NCI-H2081 treated with DMSO at 0.1 percent for 48 hours (cell line): ENCODE measurements at places on chromosomes 11 and 22.

GRCh38 chr11:57320719-57321387 lies 3.9 kb downstream of the TNKS1BP1 start:
- no peak for DNase-seq

DNA sequence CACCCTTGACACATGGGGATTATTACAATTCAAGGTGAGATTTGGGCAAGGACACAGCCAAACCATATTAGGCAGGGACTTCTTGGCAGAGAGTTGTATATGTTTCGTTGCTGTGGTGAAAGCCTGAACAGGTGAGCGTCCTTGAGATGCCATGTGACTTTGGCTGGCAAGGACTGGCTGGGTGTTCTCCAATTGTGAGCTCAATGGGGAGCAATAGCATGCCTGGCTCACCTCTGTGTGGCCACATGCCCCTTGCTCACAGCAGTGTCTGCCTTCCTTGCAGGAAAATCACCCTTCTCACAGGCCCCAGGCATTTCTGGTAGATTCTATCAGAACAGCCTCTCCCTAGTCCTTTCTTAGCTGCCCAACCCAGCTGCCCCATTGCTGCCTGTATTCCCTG lies 105.5 kb downstream of the PARVA start:
- DNase-seq = no peak

- no peak for DNase-seq
Observed at GRCh38 chr11:2316169-2316962, 14.6 kb downstream of the TSPAN32 start.

DNA sequence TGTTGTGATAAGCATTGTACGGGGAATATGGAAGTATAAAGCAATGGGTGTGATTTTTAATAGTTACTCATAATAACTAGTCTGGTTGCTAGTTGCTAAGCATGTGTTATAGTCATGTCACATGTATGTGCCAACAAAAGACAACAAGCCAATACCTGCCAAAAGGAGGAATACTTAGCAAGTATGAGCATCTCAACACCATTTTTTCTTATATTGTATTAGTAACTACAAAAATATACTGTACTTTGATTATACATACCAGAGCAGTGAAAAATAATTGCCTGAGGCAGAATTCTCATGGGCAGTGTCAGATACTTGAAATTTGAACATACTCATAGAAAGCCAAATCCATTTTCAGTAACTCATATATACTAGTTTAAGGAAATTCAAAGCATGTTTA lies 62.4 kb upstream of the ALKBH3 start:
- no peak for DNase-seq

DNA sequence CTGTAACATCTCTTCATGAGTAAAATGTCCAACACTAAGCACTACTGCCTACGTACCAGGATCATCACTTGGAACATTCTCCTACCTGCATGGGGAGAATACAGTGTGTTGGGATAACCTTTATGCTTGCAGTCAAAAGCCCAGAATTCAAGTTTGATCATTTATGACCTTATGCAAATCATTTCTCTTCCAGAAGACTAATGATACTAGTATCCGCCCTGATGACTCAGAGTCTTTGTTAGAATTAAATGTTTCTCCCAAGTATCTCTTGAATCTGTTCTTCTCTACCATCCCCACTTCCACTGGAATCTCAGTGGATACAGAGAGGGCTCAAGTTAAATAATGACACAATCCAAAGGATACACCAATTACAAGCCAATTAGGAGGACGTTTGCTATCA lies 12.4 kb downstream of the MAJIN start:
- DNase-seq = no peak

- no peak for DNase-seq
Observed at GRCh38 chr11:65425971-65426838, 3.6 kb downstream of the NEAT1 start.

GRCh38 chr11:20010851-20011225 lies 149.4 kb downstream of the DBX1 start:
- no peak for DNase-seq

DNA sequence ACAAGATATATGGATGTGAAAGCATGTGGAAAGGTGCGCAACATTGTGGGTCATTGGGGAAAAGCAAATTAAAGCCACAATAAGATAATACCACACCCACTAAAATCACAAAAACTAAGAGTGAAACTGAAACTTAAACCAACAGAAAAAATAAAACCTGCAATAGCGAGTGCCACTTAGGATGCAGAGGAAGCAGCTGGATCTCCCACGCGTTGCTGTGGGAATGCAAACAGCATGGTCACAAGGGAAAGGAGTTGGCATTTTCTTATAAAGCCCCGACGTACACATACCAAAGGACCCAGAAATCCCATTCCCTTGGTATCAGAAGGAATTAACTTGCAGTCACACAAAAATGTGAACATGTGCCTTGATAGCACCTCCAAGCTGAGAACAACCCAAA lies 712.0 kb downstream of the TBC1D22A start:
- DNase-seq = no peak

DNA sequence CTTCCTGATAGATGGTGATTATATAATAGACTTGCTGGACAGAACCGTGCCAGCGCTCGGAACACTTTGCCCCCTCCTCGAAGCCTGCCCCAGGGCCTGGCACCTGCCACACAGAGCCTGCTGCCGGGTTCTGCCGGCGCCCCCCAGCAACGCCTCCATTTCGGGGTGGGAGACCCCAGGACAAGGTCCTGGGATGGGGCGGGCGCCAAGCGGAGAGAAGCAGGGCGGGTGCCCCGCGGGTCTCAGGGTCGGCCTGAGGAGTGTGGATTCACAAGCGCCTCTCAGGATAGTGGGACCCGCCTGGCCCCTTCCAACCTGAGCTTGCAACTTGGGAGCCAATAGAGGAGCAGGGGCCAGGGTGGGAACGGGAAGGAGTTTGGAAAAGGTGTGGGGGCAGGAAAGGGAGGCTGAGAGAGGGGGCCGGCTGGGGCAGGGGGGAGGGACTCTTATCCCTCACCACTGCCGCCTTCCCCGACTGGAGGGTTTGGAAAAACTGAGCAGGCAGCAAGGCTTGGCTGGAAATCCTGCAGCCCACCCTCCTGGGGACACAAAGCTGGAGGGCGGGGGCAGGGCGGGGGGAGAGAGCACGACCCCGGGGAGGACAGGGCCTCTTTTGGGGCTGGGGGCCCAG lies 3.3 kb upstream of the BCL9L start:
- no peak for DNase-seq

DNA sequence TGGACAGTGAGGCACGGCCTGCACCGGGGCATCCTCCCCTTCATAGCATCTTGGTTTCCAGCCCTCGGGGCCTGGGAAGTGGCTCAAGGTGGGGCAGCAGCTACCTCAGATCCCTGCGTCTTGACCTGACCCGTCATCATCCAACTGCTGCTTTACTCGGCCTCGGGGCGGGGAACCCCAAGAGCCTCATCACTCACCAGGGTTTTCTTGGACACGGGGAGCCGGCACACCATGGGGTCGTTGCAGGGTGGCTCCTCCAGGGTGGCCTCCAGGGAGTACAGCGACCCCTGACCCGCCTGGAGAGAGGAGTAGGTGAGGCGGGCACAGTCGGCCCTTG lies 651 bp downstream of the CTSF start:
- no peak for DNase-seq

GRCh38 chr11:124740277-124740882 lies 638 bp downstream of the NRGN start:
- no peak for DNase-seq

DNA sequence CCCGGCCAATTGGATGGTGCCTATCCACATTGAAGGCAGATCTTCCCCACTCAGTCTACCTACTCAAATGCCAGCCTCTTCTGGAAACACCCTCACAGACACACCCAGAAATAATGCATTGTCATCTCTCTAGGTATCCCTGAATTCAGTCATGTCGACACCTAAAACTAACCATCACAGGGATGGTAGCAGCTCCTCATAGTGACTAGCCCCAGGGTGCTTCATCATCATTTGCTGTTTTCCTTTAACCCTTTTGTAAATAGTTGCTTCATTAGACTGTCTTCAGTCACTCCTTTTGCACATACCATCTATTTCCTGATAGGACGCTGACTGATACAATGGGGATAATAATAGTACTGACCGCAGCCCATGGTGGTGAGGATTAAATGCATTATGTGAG lies 18.8 kb upstream of the AMOTL1 start:
- no peak for DNase-seq

- DNase-seq = no peak
Observed at GRCh38 chr11:132925825-132926469, 606.4 kb downstream of the OPCML start.

- DNase-seq = no peak
Observed at GRCh38 chr11:65947133-65947532, 1.9 kb downstream of the TSGA10IP start.

- DNase-seq = no peak
Observed at GRCh38 chr11:128040603-128041002, 546.8 kb downstream of the ETS1 start.

DNA sequence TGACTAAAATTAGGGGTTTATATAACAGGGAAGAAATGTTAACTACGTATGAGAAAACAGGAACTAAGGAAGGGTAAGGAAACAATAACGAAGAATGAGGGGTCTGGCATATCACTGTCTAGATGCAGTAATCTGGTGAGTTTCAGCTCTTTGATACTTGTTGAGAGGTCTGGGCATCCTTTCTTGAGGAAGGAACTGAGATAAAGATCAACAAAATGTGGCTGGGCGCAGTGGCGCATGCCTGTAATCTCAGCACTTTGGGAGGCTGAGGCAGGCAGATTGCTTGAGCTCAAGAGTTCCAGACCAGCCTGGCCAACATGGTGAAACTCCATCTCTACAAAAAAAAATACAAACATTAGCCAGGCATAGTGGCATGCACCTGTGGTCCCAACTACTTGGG lies 2.7 kb downstream of the DCDC1 start:
- DNase-seq = no peak

DNA sequence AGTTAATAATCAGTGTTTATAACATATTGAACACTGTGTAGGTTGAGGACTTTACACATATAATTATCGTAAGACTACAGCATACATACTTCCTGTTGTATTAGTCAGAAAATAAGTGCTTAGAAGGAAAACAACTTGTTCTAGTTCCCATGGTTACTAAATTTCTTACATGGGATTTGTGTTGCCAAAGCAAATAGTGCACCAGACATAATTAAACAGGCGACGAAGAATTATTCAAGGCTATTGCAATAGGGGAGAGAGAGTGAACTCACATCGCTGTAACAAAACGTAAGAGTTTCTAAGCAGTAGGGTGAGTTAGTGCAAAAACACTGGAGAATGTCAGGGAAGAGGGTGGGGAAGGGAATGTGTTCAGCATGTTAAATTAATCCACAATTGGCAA lies 347.8 kb downstream of the CNTN5 start:
- DNase-seq = no peak

DNA sequence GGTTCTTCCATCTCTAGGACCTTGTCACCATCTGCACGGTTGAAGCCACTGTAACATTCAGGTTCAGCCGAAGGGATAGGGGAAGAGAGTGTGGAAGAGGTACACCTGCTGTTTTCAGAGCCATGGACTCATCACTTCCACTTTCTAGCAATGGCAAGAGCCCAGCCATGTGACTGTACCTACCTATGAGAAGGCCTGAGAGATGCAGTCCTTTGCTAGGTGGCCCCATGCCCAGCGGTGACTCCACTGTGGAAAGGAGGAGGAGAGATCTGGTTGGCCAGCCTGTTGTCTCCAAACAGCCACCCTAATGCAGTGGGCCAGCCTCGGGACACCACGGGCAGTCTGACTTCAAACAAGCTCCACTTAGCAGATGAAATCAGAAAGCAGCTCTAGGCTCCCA lies 16.0 kb downstream of the RASD2 start:
- DNase-seq = no peak

DNA sequence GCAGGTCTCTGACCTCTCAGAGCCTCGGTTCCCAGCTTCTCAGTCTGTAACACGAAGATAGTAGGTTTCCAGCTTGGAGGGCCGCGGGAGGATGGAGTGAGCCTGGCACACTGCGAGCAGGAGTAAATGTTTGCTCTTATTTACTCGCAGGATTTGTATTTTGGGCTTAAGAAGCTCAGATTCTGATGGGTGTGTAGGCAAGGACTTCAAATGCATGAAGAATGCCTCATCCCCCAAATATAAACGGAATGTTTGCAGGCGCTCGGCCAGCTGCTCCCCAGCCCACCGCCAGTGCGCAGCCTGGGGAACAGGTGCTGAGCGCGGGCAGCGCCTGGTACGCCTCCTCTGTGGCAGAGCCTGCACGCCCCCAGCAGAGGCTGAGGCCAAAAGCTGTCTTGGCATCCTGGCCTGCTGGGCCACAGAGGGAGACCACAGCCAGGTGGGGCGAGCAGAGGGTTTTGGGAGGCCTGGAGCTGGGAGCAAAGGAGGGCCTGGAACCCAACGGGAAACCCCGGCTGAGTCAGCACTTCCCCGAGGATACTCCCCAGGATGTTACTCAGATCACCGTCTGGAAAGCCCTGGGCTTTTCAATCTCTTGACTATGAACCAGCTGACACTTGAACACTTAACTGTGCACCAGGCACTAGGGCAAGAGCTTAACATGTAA lies 9.4 kb downstream of the EHD1 start:
- no peak for DNase-seq

DNA sequence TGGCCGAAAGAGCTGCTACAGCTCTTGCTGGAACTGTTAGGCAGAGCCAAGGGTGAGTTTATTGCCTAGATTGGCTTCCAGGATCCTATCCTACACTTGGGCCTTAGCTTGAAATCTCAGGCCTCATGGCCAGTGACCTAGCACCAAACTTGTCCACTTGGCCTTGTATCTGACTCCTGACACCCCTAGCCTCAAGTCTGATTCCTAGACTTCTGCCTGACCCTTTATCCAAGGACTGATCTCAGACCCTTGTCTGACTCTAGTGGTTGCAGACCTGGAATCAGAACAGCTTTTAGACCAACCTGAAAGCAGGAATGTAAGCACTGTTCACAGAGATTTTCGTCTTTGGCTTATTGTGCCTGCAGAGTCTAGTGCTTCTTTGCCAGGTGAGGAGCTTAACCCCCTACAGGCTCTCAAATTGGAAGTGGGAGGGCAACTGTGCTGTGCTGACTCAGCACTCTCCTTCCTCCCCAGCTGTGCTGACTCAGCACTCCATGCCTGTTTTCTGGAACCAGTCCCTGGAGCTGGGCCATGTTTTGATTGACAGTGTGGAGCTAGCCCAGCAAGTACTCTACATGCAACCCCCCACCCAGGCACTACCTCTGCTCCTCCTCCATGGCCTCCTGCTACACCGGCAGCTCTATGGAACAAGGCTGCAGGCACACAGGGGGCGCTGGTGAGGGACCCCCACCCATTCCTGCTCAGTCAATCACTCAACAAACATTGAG lies 35.1 kb downstream of the RRP8 start:
- DNase-seq = no peak

DNA sequence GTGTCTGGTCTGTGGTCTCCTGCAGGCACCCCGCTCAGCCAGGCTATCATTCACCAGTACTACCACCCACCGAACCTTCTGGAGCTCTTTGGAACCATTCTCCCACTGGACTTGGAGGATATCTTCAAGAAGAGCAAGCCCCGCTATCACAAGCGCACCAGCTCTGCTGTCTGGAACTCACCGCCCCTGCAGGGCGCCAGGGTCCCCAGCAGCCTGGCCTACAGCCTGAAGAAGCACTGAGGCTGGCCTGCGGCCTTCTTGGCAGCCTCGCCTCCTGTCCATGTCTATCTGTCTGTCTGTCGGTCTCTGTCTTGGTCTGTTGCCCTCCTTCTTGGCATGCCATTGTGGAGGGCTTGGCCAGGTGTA lies 27.9 kb downstream of the INCENP start:
- DNase-seq = no peak
